H7 (cell line): ENCODE measurements at places on chromosomes 12 and 14. TPM values are rescaled to one million over a fixed set of nuclear protein-coding genes. Genes with fewer than 3 reads are reported as not detected.

Gene SLC15A5
- not detected in 2 replicates for total RNA-seq

Gene SMCO2
- total RNA-seq: not detected in 2 replicates

Gene KRT75
- not detected in 2 replicates for total RNA-seq

Gene FBRSL1
- 17.5 and 26.6 TPM in 2 replicates for total RNA-seq

DNA sequence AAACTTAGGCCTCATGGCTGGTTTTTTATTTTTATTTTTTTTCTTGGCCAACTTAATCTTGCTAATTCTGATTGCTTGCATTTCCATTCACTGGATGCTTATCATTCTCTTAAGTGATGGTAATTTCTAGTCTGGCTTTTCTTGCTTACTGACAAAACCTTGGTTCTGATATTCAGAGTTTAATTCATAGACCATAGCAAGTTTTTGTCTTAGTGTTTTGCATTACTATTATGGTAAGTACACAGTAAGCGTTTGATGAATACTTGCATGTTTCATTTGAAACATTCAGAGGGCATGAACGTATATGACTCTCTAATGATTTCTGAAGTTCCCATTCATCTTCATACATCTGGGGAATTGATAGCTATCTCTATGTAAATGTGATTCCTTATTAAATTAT lies 55.8 kb downstream of the GPHN start:
- DNase-seq: no peak

DNA sequence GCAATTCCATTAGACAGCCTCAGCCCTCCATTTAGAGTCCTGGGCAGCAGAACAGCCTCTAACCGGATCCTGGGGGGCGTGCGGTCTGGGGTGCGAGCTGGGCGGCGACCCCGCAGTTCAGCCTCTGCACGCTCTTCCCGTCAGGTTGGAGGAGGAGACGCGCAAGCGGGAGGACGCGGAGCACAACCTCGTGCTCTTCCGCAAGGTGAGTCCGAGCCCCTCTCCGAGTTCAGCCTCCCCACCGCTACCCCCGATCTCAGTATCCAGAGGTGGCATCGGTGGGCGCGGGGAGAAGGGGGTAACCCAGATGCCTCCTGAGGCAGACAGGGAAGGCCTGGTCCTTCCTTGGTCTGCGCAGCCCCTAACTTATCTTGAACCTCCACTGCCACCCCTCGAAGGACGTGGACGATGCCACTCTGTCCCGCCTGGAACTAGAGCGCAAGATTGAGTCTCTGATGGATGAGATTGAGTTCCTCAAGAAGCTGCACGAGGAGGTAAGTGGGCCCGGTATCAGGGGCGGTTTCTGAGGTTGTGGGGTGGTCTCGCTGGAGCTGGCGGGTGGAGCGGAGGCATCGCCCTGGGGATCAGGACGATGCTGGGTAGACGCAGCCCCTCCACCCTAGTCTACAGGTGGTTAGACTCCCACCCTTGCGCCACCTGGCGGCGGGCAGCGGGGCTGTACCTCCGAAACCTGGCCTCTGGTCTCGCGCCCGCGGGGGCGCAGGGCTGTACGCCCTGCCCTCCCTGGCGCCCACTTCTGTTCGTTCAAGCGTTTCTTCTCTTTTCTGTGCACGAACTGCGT lies 1.3 kb downstream of the PRPH start:
- peak; percentile 97 for DNase-seq

- no peak for DNase-seq
Measured at GRCh38 chr14:29102996-29103395, 336.4 kb downstream of the FOXG1 start.

DNA sequence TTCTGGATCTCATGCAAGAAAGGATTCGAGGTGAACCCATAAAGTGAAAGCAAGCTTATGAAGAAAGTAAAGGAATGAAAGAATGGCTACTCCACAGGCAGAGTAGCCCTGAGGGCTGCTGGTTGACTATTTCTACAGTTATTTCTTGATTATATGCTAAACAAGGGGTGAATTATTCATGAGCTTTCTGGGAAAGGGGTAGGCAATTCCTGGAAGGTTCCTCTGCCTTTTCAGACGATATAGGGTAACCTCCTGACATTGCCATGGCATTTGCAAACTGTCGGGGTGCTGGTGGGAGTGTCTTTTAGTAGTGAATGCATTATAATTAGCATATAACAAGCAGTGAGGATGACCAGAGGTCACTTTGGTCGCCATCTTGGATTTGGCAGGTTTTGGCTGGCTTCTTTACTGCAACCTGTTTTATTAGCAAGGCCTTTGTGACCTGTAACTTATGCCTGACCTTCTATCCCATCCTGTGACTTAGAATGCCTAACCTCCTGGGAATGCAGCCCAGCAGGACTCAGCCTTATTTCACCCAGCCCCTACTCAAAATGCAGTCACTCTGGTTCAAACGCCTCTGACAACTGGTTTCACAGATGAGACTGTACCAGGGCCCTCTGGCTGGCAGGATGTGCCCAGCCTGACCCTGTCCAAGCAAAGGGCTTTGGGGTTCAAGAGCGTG lies 157.7 kb upstream of the SFSWAP start:
- DNase-seq: no peak

GRCh38 chr12:110042264-110042663 lies 6.1 kb downstream of the C12orf76 start:
- DNase-seq: no peak

GRCh38 chr12:27434673-27435565 lies 11.6 kb upstream of the SMCO2 start:
- DNase-seq: peak; percentile 24

DNA sequence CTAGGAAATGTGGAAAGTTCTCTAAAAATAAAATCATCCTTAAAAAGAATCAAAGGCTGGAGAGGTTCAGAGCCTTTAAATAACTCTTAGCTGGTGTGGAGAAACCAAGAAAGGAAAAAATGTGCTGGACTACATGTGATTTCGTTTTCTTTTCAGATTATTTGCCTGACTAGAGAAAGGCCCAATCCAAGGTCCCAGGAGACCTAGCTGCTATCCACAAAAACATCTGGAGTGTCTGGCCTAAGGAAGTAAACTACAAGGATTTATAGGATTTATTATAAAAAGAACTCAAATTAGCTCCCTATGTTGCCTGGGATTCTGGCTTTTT lies 774 bp upstream of the TMEM30B start:
- no peak for DNase-seq

- DNase-seq: no peak
Measured at GRCh38 chr12:47413806-47414205, 292.0 kb downstream of the RPAP3 start.

GRCh38 chr12:69639400-69640016 lies 28.8 kb upstream of the LRRC10 start:
- peak; percentile 79 for DNase-seq

DNA sequence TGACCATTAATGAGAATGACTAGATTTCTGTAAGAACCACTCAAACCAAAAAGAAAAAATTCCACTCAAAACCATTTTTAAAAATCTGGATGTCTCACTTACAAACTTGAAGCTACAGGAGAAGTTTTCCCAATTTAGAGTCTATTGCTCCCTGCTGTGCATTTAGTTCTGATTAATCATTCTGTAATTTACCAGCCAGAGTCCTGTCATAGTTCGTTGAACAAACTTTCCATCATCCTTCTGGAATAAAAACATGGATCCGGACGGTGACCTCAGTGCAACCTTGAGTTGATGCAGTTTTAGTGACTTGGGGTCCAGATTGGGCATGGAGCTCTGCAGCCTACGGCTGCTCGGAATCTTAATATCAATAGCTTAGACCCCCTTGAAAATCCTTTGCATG lies 73.4 kb downstream of the PRMT8 start:
- no peak for DNase-seq

DNA sequence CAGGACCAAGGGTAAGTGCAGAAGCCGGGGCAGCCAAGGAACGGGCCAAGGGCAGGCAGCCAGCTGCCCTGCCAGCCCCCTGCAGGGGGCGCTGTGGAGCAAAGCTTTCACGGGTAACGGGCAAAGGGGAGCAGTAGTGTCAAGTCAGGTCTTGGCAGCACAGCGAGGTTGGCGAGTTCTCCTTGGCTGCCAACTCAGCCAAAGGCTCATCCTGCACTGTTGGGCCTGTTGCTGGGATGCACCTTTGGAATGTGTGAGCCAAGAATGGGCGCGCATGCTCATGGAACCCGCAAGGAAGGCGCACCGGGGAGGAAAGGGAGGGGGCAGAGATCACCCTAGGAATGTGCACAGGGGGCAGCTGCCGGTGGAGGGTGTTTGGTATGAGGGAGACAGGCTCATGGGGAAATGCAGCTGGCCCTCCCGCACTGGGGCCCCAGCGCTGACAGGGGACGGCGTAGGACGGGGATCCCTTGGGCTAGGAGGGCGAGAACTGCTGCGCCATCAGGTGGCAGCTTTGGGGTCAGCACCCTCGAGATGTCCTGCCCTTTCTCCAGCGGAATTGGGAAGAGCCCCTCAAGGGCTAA lies 138.0 kb downstream of the ASCL4 start:
- DNase-seq: peak; percentile 90

DNA sequence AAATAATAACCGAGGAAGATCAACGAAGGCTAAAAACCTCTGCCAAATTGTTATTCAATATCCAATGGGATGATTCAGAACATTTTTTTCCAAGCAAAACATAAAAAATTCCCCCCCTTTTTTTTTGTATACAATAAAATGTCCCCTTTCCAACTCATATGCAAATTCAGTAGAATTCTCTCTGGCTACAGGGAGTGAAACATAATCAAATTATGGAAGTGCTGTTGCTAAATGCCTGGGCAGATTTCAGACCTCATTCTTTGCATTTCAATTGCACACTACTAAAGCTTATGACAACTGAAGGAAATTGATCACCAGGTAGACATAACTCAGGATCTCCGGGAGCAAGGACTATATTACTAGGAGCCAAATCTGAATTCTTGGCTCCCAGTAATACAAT lies 51.0 kb downstream of the LMNTD1 start:
- DNase-seq: no peak

DNA sequence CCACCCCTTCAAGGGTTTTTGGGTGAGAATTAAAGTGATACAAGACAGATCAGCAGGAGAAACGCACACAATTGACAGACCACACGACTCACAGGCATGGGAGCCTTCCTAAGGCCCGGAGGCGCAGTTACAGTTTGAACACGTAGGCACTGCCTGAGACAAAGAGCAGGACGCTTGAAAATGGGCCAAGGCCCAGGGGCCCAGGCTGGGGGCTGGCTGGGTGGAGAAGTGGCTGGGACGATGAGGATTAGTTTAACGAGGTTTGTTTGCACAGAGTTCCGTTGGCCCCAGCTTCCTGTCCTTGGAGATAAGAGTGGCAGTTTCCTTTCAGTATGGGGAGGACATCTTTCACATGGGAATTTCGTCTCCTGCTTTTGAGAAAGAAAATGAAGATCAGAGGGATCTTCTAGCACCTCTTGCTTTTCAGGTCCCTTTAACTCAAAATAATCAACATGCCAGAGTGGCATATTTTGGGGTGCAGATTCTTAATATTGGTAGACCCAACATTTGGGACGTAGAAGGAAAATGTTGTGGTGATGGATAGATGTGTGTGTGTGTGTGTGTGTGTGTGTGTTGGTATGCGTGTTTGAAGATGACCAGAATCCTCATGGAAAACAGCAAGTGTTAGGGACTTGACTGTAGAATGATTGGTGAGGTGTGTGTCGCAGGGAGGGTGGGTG lies 44.6 kb downstream of the DLK1 start:
- DNase-seq: peak; percentile 38
